ENCODE measurements at places on chromosomes 7 and 10. TPM values are rescaled to one million over a fixed set of nuclear protein-coding genes. Genes with fewer than 3 reads are reported as not detected.

The TBC1D12 gene
- 5.4 TPM for total RNA-seq

The MAGI2 gene
- 0.07 TPM for total RNA-seq

The CFAP43 gene
- total RNA-seq: 0.25 TPM

The PKD1L1 gene
- total RNA-seq: not detected

The LIPM gene
- total RNA-seq: not detected

The OR13A1 gene
- not detected for total RNA-seq

The GATA3 gene
- total RNA-seq: 13.1 TPM

The CDH23 gene
- 0.07 TPM for total RNA-seq

The C10orf143 gene
- 4.9 TPM for total RNA-seq

The TSPAN13 gene
- 14.1 TPM for total RNA-seq

The FAM25A gene
- total RNA-seq: not detected

The MYL10 gene
- total RNA-seq: not detected
